NCI-H2171 (cell line): ENCODE measurements at places on chromosomes 1 and 21.

- peak; percentile 63 for DNase-seq
These were observed 253.2 kb upstream of the RRP15 start for GRCh38 chr1:218031901-218032300.

- no peak for DNase-seq
These were observed 17.0 kb upstream of the KNCN start for GRCh38 chr1:46568461-46568891.

DNA sequence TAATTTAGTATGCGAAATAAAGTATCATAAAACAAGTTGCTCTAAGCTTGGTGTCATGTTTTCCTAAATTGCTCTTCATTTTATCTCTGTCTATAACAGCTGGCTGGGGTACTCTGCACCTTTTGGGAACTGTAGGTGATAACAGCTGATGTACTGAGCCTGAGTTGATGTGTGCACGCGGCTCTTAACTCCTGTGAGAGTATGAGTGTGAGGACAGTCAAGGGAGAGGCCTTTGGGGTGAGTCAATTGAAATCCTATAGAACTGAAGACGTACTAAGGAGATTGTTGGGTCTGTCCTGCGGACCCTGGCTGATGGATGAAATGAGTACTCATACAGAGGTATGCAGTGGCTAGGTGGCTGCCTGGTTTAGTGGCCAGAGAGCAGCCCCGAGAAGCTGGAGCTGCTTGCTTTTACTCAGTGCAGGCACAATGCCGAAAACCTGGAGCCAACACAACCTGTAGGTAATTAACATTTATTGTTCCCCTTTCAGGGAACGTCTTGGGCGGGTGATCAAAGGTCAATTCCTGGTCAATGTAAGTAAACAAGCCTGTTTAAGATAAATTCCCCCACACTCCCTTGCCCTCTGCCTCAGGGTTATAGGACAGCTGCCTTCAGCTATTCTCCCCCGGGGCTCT lies 188.5 kb downstream of the PRDM2 start:
- DNase-seq: no peak

- DNase-seq: no peak
These were observed 150.3 kb downstream of the EDEM3 start for GRCh38 chr1:184604152-184604900.

- no peak for DNase-seq
These were observed 51.1 kb downstream of the LRRC8D start for GRCh38 chr1:89871768-89872473.

DNA sequence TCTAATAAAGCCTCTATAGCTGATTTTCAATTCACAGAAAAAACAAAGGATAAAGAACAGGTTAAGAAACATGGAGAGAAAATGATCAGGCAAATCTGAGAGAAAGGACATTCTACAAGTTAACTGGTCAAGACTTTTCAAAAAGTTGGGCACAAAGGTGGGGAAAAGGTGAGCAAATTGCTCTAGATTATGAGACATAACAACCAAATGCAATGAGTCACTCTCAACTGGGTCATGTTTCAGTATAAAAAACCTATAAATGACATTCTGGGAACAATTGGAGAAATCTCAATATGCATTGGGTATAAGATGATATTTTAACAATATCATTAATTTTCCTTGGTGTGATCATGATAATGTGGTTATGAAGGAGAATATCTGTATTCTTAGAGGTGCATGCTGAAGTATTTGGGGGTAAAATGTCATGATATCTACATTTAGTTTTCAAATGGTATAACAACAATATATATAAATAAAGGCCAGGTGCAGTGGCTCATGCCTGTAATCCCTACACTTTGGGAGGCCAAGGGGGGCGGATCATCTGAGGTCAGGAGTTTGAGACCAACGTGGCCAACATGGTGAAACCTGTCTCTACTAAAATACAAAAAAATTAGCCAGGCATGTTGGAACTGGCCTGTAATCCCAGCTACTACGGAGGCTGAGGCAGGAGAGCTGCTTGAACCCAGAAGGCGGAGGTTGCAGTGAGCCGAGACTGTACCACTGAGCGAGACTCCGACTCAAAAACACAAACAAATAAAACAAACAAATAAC lies 27.0 kb downstream of the ANKRD13C start:
- DNase-seq: no peak

GRCh38 chr1:183758913-183759312 lies 46.0 kb upstream of the RGL1 start:
- no peak for DNase-seq

- no peak for DNase-seq
These were observed 715 bp upstream of the ARTN start for GRCh38 chr1:43932786-43933385.

- DNase-seq: no peak
These were observed 14.8 kb upstream of the LSS start for GRCh38 chr21:46243325-46243724.

GRCh38 chr1:54580856-54581550 lies 33.0 kb downstream of the ACOT11 start:
- DNase-seq: no peak

GRCh38 chr1:112431038-112431437 lies 35.0 kb downstream of the CTTNBP2NL start:
- no peak for DNase-seq

DNA sequence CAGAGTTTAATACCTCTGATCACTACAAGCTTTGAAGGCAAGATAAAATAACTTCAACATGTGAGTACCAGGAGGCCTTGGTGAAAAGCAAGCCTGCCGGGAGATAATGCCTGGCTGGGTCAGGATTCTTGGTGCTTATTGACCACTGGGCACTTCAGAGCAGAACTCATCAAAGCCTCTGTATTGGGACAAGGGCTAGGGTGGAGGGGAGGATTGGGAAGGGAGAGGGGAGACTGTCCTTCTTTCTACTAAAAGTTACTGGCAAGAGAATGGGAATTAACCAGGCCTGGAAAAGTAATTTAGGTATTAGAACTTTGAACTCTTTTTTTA lies 35.2 kb downstream of the NEK2 start:
- DNase-seq: no peak

GRCh38 chr1:119623678-119624077 lies 24.4 kb downstream of the ZNF697 start:
- DNase-seq: no peak
